ENCODE measurements at places on chromosomes 1 and 21.

GRCh38 chr1:210685295-210685650, 356.6 kb downstream of the HHAT start:
- no peak for DNase-seq

DNA sequence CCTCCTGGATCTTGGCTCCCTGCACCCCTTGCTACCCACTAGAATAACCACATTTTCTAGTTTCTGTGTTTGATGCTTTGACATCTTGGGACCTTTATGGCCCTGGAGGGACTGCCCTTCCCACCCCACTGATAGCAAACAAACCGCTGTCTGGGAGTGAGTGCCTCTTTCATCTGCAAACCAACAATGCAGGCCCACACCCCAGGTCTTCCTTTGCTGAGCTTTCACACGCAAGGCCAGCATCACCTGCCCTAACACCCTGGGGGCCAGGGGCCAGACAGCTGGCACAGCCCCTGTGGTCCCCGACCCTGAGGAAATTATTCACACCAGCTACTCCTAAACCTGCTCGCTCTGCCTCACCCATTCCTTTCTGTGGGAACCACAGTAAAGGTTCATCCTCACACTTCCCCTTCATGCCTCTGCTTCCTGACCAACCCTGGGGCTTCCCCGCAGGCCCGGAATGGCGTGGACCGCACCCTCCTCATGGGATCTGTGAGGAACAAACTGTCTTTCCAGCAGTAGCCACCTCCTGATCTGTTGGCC, 15.4 kb downstream of the SLC2A7 start:
- DNase-seq = no peak

GRCh38 chr1:156103521-156103947, 11.0 kb upstream of the LMNA start:
- DNase-seq = peak; percentile 94

DNA sequence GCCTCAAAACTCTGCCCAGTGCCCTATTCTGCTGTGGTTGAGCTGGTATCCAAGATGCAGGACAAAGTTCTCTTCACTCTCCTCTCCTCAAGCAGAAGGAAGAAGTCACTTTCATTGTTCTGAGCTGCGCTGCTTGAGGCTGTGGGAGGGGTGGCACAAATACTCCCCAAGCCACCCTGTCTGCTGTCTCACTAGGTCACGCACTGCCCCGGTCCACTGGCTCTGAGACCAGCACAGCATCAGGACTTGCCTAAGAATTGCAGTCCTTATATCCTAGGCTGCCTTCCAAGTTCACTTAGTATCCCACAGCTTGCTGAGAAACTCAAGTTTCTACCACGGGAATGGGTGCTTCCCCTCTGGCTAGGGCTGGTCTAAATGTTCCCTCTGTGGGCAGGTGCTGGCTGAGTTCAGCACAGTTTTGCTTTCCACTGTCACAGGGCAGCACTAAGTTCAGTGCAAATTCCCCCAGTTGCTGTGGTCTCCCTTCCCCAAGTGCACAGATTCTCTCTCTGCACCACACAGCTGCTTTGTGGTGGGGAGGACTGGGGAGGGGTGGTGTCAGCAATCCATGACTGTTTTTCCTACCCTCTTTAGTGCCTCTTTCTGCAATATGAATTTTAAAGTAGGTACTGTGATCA, 32.4 kb downstream of the SLC9C2 start:
- no peak for DNase-seq

- no peak for DNase-seq
These were observed 70.6 kb upstream of the GCLM start for GRCh38 chr1:93979718-93980319.

All from hematopoietic multipotent progenitor cell treated with erythropoietin and hydrocortisone succinate and interleukin-3 and kit ligand, for 6 days (in vitro differentiated cells).